ENCODE measurements at places on chromosomes 7 and 10.

DNA sequence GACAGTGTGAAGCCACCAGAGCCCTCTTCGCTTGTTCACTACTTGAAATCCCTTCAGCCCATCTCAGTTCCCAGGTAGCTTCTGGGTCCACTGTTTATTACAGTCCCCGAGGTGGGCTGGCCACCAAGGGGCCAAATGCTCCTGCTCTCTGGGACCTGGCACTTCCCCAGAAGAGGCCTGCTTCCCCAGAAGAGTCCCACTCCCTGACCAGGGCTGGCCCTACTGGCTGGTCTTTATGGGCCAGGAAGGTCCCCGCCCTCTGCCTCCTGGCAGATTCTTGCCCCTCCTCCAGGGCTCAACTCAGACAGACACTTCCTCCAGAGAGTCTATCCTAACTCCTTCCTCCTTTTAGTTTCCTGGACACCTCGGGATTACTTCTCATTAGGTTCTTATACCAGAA, 70.7 kb upstream of the LRRC18 start:
- no peak for DNase-seq

GRCh38 chr10:17479015-17479615, 24.7 kb upstream of the ST8SIA6 start:
- DNase-seq = no peak

- DNase-seq = no peak
Observed at GRCh38 chr7:33639552-33640197, 265.7 kb upstream of the BMPER start.

DNA sequence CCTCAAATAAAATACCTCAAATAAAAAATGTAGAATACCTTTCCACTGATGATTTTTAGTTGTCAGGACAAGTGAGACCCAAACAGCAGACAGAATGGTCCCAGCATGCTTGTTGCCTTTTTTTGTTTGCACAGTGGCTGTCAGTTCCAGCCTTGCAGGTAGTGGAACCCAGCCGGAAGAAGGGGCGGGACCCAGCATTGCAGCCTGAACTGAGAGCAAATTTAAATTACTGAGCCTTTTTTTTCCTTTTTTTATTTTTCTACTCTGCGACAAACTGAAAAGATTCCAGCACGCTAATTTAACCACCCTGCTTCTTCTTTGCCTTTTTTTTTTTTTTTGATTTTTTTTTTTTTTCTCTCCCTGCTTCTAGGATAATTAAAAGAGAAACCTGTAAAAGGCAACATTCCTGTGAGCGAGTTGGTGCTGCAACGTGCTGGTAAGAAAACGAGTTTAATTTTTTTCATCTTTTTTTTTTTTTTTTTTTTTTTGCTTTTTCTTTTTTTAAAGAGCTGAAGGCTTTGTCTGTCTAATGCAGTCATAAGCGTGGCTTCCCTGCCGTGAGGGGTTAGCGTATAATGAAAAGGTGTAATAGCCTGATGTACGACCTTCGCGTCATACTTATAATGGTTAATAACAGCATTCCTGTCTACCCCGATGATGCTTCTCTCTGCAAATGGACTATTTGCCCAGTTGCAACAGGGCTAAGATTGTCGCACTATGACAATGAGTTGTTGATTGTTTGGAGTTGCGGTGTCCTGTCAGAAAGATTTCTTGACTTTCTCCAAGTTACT, 555.3 kb upstream of the CELF2 start:
- no peak for DNase-seq

GRCh38 chr7:158498443-158499081, 89.1 kb downstream of the PTPRN2 start:
- DNase-seq = no peak

DNA sequence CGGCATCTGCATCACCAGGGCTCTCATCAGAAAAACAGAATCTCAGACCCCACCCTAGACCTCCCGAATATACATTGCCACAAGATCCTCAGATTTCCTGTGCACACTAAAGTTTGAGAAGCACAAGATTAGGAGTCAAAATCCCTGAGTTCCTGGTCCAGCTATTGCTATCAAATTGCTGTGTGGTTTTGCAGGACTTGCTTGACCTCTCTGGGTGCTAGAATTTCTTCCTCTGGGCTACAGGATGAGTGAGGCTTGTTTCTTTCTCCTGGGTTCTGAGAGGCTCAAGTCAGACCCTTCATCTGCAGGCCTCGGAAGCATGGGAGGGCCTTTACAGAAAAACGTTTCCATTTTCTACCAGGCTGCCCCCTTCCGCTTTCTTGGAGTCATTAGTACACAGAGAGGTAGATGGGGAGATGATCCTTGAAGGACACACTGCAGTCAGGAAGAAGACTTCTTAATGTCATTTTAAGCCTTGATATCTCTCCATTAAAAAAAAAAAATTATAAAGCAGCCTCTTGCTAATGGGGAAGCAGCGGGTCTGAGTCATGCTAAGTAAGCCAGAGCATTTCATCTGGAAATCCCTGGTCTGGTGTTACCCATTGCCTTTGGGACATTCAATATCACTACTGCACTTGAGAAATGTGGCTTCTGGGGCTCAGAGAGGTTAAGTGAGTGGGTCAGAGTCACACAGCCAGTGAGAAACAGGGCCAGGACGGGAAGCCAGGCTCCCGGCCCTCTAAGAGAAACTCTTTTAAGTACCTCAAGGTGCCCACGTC, 173.5 kb downstream of the KCNMA1 start:
- DNase-seq = no peak
